ENCODE measurements at places on chromosomes 11 and 22.

- peak; percentile 9 for DNase-seq
Measured at GRCh38 chr11:127003260-127003981, 2.9 kb upstream of the KIRREL3 start.

GRCh38 chr22:25709758-25710157, 32.2 kb upstream of the MYO18B start:
- peak; percentile 85 for DNase-seq

DNA sequence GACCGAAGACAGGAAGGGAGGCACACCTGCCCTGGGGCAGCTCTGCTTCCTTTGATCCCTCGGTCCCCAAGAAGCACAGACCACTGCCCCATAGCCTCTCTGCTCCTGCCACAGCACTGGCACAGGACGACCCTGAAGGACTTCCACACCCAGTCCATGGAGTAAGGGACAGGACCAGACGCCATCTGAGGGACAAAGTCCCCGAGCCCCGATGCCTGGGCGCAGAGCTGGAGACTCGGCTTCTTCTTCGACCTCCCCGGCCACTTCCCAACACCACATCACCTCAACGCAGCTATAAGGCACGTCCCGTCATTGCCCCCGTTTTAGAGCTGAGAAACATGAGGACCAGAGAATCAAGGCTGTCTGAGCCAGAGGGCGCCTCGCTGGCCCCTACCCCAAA, 310.5 kb downstream of the BRD1 start:
- DNase-seq = no peak

GRCh38 chr11:100681064-100681502, 6.0 kb upstream of the ARHGAP42 start:
- peak; percentile 14 for DNase-seq

- DNase-seq = no peak
Measured at GRCh38 chr22:31912407-31912743, 32.0 kb upstream of the YWHAH start.

DNA sequence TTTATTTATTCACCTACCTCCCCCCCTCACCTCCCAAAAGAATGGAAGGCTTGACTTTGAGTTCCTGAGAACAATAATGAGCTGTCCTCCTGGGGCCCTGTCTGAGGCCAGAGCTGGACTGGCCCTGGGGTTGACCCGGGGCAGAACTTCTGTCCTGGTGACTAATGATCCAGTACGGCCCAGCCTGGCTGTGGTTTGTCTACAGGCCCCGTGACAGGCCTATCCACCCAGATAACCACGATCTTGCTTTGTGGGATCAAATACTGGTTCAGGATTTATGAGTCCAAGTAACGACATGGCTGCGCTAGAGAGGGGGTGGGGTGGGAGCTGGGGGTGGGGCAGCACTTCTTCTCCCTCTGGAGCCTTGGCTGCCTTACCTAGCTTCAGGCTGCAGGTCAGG, 81.5 kb downstream of the WT1 start:
- no peak for DNase-seq

DNA sequence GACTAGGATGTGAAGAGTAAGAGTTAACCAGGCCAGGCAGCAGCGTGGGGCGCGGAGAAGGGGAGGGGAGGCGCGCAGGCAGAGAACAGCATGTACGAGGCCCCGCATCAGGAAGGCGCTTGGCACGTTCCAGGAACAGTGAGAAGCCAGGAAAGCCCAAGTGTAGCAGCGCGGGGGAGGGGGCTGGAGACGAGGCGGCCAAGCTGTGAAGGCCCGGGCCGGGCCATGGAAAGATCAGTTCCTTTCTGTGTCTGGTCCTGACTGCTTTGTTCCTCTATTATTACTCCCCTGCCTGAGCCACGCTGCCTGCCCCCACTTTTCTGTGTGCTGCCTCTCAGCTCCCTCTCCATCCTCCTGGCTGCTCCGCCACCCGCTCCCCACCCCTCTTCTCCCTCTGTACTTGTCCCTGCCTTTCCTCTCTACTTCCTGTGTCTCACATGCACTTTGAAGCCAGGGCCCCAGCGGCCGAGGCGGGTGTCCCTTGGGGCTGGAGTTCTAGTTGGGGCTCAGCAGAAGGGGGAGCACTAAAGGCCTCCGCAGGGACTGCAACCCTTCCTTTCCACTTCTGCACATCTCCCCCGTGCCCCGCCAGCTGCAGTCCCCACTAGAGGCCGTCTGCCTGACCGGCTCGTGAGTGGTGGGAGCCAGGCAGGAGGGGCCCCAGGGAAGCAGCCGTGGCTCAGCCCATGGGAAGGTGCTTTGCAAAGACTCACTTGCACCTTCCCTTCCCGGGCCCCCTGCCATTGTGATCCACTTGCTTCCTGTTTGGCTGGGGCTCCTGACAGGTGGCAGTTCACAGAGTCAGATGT, 63.7 kb downstream of the PRDM11 start:
- DNase-seq = no peak

DNA sequence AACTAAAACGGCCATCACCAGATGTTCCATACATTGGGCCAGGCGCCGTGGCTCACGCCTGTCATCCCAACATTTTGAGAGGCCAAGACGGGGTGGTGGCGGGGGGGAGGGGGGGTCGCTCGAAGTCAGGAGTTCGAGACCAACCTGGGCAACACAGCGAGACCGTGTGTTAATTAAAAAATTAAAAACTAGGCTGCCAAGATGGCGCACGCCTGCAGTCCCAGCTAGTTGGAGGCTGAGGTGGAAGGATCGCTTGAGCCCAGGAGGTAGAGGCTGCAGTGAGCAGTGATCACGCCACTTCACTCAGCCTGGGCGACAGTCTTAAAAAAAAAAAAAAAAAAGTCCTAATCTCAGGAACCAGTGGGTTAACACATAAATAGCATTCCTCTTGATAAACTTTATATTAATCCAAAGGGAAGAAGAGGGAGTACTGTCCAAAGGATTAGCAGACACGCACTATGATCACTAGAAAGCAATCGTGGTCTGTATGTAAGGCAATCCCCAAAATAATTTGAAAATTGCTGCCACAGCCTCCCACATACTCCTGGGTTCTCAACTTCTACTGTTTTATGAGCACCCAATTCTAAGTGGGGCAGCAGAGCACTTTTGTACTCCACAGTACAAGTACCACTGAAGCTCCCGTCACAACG, 604 bp downstream of the PUS3 start:
- DNase-seq = no peak

Data from activated CD4-positive, alpha-beta T cell treated with anti-CD3 and anti-CD28 coated beads, Interleukin-2, Interleukin-6, amounts not matched to agents 100 ng/mL and 50 ng/mL, durations not matched to agents 16 hours and 8 hours (primary cell).